ENCODE measurements at places on chromosomes 16 and 17.
A peak's percentile ranks its signal among the peaks of the same experiment; 100 is the strongest.

GRCh38 chr16:30113031-30113710 is at the start of gene GDPD3:
TSS of gene GDPD3 (minus strand) at chr16:30113537. CDS start at chr16:30113478, 59 bp downstream.
- no peak for DNase-seq

- no peak for DNase-seq
Observed at GRCh38 chr17:50957600-50958575, 91.7 kb upstream of the TOB1 start.

GRCh38 chr16:79703066-79703465 is 102.5 kb upstream of the MAF start:
- DNase-seq = no peak

GRCh38 chr16:85928401-85928820 is 29.4 kb downstream of the IRF8 start:
- peak; percentile 41 for DNase-seq

GRCh38 chr16:15439102-15439501 is 4.7 kb downstream of the BMERB1 start:
- DNase-seq = no peak

GRCh38 chr16:3595110-3595486 is 16.3 kb downstream of the SLX4 start:
- DNase-seq = no peak

- no peak for DNase-seq
Observed at GRCh38 chr17:35977509-35977908, 3.8 kb downstream of the CCL16 start.

- no peak for DNase-seq
Observed at GRCh38 chr16:4140652-4141051, 24.4 kb upstream of the ADCY9 start.

GRCh38 chr17:15967706-15968399 is 22.9 kb downstream of the ADORA2B start:
- no peak for DNase-seq

DNA sequence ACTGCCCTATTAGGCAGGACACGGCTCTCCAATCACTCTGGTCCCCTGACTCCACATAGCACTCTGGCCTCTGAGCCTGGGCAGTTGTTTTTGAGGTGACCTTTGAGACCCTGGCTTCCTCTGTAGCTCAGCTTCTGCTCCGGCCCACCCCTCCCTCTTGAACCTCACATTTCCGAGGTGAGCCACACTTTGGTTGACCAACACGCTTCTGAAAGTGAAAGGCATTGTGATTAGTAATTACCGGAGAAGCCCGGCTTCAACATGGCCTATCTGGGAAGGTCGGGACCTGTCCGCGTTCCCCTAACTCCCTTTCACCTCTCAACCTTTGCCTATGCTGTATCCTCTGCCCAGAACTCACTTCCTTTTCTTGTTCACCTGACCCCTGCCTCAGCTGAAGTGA is 10.3 kb upstream of the ITGAX start:
- DNase-seq = no peak

DNA sequence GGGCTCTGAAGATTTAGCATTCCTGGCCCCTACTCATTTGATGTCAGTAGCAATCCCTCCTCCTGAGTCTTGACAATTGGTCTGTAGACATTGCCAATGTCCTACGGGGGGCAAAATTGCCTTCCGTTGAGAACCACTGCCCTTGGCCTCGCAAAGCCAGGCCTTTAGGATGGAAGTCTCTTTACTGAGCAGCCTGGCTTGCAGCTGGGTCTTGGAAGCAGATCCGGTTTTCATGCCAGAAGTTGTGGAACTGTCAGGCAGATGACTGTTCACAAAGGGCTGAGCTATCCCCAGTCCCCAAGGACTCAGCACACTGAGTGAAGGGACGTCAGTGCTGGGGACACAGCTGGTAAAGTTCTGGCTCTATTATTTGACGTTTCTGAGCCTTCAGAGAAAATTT is 83.2 kb downstream of the WSCD1 start:
- no peak for DNase-seq

DNA sequence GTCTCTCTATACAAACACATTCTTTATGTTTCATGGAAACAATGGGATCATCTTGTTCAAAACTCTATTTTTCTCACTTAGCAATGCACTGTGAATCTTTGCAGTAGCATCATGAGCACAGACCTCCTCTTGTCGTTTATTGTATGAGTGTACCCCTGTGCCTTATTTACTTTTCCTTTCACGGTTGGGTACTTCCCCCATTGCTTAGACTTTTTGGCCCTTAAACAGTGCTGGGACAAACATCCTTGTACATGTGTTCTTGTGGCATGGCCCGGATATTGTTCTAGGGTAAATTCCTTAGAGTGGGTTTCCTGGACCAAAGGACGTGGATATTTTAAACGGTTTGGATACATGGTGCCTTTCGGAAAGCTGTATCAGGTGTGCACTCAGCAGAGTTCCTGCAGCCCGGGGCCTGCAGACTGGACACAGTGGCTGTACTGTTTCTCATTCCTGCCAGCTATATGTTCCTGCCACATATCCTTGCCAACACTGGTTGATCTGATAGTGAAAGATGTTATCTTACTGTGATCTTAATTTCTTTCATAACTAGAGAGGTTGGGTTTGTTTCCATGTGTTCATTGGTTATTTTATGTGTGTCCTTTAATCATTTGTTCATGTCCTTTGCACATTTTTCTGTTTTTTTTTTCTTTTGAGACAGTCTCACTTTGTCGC is 111.1 kb downstream of the OR1D5 start:
- no peak for DNase-seq

DNA sequence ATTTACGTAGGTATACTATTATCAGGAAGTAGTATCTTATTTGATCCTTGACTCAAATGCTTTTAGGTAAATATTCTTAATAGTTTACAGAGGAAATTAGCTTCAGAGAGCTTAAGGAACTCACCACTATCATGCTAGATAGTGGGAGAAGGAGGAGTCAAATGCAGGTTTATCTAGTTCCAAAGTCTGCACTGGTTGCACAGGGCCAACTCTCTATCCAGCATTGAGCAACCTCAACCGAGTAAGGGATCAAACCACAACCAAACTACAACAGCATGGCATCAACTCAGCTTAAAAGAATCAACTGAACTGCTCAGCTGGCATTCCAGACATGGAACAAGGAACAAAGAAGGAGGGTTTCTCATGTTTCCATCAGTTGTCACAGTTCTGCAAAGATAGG is 306.0 kb downstream of the MAF start:
- DNase-seq = no peak

GRCh38 chr16:57379579-57379978 is 7.3 kb downstream of the CX3CL1 start:
- DNase-seq = no peak

GRCh38 chr16:4879049-4879448 is 31.8 kb downstream of the UBN1 start:
- no peak for DNase-seq

GRCh38 chr17:81891303-81891552 is 158 bp downstream of the ALYREF start:
- no peak for DNase-seq

DNA sequence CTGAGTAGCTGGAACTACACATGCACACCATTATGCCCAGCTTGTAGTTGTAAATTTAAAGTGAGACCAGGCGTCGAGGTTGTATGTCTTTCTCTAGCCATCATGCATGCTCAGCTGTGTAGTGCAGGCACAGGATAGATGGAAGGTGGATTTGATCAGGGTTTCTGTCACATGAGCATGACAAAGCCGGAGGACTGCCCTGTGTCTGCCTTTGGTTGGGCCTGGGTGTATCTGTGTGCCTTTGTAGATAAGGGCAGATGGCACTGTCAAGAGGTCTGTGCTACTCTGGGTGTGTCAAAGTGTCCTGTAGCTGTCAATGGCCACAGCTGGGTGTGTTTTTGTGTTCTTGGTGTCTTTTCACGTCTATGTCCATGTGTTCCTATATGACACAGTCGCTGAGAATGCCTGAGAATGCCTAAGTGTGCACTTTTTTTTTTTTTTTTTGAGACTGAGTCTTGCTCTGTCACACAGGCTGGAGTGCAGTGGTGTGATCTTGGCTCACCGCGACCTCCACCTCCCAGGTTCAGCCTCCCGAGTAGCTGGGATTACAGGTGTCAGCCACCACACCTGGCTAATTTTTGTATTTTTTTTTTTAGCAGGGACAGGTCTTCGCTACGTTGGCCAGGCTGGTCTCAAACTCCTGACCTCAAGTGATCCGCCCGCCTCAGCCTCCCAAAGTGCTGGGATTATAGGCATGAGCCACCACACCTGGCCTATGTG is 4.1 kb upstream of the NAGS start:
- DNase-seq = no peak

DNA sequence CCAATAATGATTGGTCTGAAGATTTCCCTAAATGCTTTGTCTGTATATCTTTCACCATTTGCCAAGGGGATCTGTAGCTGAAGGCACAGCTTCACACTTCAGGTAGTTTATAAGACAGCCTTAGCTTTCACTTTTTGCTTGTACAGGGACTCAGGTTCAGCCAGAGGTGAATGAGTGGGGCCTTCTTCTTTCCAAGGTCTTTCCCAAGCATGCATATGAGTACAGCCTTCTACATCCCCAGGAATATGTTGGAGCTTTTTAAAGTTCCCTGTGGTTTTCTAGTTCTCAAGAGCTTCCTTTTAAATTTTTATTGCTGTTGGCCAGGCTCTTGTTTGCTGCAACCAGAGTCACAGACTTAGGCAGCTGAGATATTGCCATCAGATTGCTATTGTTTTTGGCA is 17.9 kb upstream of the SPDYE4 start:
- DNase-seq = no peak

DNA sequence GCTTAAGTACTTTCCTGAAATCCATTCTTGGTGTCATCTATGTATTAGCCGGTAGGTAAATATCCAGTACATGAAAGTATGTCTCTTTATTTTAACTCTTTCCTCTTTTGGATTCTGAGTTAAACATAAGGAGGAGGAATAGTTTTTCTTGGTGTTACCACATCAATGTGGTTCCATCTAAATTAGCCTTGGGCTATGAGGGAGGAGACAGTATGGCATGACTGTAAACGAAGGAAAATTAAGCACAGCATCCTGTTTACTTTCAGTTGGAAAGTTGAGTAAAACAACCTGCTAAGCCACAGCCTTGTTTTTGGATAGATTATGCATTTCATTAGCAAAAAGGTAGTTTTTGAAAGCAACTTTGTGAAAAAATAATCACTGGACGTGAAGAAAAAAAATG is 693.0 kb upstream of the SOX9 start:
- no peak for DNase-seq

GRCh38 chr17:2064520-2064971 is 9.6 kb downstream of the HIC1 start:
- DNase-seq = no peak

DNA sequence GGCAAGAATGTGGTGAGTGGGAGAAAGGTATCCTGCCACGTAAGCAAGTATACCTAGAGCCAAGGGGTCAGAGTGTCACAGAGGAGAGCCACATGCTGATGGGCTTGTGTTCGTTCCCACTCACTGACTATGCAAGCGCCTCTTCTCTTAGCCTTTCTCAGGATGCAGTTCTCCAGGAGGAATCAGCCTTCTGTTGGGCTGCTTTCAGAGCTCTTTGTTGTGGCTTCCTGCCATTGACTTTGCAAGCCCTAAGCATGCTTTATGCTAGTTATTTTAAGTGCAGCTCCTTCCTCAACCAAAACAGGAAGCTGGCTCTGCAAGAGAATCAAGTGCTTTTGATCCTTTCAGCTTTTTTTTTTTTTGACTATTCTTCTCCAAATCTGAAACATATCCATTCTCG is 66.6 kb downstream of the SIAH1 start:
- no peak for DNase-seq

DNA sequence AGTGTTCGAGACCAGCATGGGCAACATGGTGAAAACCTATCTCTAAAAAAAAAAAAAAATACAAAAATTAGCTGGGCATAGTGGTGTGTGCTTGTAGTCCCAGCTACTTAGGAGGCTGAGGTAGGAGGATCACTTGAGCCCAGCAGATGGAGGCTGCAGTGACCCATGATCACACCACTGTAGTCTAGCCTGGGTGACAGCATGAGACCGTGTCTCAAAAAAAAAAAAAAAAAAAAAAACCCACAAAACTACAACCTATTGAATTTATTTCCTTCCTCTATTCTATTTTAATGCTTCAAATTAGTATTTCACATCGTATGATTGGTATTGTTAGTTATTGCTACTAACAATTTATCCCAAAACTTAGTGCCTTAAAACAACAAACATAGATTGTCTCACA is 9.4 kb upstream of the NUFIP2 start:
- no peak for DNase-seq

DNA sequence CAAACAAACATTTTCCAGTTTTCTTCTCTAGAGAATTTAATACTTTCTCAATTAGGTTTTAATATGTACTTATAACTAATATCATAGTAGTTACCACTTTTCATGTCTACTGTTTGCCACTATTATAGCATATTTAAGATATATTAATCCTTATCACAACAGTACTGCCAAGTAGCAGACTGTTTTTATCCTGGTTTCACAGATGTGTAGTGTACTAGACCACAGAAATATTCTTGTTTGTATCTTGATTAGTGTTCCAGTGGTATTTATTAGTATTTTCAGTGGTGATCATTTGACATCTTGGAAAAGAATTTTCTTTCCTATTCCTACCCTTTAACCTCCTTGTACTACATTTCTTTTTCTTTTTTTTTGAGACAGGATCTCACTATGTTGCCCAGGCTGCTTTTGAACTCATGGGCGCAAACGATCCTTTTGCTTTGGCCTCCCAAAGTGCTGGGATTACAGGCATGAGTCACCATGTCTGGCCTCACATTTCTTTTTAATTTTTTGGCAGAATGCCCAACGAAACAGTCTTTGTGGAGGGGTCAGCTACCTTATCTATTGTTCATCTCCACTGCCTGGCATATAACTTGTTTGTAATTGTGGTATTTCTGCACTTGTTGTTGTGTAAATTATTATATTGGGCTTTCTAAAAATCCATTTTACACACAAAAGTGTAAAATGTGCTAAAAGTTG is 27.2 kb downstream of the MAP2K4 start:
- DNase-seq = no peak

Measured in ascending aorta (tissue), 2 donors.